ENCODE measurements at places on chromosomes 1 and 21.
A peak's percentile ranks its signal among the peaks of the same experiment; 100 is the strongest.

GRCh38 chr1:224623743-224624333, 7.7 kb downstream of the CNIH3 start:
- DNase-seq, result peak; percentile 55

GRCh38 chr1:66628926-66629325, 95.0 kb downstream of the SGIP1 start:
- no peak for DNase-seq

- no peak for DNase-seq
Measured at GRCh38 chr1:91133248-91133647, 111.4 kb upstream of the ZNF644 start.

DNA sequence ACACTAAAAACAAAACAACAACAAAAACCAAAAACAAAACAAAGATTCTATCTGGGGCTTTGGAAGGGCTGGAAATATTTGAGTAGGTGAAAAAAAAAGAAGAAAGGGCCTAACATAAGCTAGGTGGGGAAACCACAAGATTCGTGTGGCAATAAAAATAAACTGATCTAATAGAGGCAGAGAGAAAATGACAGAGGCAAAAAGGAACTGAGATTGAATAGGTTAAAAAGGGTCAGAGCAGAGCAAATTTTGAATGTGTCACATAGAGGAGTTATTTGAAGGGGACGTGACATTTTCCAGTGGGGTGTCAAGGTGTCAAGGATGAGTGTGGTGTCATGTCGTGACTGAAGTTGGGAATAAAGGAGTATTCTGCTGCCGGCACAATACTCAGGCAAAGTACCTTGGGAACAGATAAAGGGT, 65.2 kb upstream of the RALGPS2 start:
- DNase-seq, result no peak

DNA sequence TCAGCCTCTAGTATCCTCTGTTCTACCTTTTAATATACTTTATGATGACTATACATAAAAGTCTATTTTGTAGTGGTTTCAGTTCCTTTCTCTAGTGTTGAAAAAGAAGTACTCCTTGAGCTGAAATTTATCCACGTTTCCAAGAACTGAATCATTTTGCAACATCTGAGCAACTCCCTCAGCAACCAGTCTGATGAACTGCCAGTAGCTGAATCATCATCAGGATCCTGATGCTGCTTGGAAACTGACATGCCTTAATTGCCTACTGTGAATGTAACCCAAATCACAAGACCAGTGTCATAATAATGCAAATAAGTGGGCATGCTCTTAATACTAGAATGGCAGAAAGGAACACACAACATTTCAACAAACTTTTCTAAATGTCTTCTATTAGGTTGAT, 103.3 kb downstream of the CYYR1 start:
- peak; percentile 57 for DNase-seq

Data from MG63 (cell line).